ENCODE measurements at places on chromosomes 1 and 21.
A peak's percentile ranks its signal among the peaks of the same experiment; 100 is the strongest.

DNA sequence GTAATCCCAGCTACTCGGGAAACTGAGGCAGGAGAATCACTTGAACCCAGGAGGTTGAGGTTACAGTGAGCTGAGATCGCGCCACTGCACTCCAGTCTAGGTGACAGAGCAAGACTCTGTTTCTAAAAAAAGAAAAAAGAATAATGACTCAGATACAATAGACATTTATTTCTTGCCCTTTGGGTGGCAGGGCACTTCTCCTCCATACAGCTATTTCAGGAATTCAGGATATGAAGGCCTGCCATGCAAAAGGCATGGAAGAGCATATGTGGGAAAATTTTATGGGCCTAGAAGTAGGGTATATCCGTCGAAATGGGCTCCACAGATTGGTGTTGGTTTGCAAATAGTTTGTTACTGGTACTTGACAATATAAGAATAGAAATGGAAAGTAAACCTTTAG, 20.2 kb upstream of the POGZ start:
- no peak for DNase-seq

- DNase-seq: no peak
These were observed 994 bp downstream of the FAM229A start for GRCh38 chr1:32361308-32361673.

DNA sequence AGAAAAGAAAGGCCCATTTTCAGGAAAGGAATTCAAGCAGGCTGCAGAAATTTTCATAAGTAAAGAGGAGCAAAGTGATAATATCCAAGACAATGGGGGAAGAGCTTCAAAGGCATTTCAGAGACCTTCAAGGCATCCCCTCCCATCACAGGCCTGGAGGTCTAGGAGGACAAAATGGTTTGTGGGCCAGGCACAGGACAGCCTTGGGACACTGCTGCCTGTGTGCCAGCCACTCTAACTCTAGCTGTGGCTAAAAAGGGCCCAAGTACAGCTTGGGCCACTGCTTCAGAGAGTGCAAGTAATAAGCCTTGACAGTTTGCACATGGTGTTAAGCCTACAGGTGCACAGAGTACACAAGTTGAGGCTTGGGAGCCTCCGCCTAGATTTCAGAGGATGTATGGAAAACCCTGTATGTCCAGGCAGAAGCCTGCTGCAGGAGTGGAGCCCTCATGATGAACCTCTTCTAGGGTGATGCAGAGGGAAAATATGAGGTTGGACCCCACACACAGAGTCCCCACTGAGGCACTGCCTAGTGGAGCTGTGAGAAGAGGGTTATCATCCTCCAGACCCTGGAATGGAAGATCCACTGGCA, 51.8 kb upstream of the ZSWIM5 start:
- no peak for DNase-seq

DNA sequence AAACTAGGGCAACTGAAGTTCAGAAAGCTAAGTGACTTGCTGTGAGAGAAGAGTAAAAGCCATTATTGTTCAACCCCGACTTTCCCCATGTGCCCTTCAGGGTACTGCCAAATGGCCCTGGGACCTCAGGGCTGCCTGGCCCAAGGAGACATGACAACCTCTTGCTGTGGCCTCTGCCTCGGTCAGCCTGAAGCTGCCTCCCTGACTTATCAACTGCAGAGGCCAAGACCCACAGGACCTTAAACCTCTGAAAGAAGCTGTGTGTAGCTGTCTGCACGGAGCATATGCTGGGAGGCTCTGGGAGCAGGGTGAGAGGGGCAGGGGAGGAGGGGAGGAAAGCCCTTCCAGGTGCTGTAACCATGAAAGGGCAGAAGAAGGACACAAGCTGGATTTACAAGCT, 35.9 kb downstream of the HMGB4 start:
- DNase-seq: no peak

- no peak for DNase-seq
These were observed 99.5 kb downstream of the MAN1A2 start for GRCh38 chr1:117466761-117467160.

DNA sequence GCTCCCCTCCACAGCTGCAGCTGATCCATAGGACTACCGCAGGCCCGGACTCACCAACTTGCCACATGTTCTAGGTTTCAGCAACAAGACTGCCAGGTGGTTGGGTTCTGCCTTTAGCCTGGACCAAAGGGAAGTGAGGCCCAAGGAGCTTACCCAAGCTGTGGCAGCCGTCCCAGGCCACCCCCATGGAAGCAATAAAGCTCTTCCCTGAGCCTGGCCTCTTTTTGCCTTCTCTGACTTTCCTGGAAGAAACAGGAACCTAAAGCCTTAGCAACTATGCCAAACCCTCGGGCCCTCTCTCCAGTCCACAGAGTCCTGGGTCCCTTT, 2.7 kb upstream of the ARTN start:
- DNase-seq: no peak

DNA sequence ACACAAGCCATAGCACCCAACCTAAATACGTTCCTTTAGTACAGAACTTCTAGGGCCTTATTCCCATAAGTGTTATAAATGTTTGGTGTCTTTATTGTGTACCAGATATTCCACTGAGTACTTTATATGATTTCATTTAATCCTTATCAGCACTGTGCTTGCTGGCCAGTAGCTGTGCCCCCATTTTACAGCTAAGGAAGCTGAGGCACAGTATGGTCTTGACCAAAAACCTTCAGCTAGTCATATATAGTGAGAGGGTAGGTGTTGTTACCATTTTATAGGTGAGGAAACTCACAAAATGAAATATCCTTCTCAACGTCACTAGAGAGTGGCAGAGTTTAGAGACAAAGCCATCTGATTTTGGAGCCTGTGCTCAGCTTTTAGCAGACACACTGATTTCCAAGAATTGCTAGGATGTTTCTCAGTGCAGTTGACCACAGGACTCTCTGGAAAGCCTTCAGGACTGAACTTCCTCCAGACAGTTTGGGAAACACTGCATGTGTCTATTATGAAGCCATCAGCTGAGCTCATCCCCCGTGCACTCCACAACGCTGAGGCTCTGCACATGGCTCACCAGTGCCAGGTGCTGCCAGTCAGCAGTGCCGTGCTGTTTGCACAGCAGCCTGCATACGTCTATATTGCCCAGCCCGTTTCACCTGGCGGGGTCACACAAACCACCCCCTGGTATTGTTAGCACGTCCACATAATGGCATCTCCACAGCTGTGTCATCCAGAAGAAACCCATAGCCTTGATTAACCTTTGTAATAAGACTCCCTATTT, 15.4 kb downstream of the NPPA start:
- DNase-seq: no peak

DNA sequence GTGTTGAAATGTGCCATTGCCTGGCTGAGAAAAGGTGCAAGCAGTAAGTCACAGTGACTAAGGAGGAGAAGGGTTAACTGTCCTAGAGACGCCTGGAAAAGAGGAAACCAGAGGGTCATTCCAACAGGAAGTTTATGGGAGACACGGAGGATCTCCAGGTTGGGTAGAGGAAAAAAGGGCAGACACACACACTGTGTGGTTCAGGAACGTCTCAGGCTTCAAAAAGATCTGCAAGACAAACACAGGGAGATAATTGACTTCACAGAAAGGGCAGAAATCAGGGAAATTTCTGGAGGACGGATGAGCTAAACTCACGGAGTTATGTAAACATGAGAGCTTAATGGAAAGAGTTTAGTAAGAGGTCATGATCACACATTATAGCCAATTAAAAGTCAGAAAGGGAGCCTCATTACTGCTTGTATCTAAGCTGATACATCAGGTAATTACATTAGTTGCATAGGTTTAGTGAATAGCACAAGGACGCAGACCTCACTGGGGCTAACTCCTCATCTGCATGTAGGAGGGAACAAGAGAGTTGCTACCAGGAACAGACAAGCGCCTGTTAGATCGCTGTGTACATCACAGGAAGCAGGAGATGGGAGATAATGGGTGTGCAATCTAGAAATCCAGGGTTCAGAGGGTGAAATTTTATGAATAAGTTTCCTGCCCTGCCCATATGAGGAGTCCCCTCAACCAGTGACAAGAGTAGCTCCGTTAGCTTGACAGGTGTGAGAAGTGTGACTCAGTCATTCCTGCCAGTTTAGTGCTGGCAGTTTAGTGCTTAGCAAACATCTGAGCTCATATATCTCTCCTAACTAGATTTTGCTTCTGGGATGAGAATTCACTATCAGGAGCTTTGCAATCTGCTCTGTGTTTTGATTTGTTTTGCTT, 96.6 kb upstream of the TNR start:
- no peak for DNase-seq

DNA sequence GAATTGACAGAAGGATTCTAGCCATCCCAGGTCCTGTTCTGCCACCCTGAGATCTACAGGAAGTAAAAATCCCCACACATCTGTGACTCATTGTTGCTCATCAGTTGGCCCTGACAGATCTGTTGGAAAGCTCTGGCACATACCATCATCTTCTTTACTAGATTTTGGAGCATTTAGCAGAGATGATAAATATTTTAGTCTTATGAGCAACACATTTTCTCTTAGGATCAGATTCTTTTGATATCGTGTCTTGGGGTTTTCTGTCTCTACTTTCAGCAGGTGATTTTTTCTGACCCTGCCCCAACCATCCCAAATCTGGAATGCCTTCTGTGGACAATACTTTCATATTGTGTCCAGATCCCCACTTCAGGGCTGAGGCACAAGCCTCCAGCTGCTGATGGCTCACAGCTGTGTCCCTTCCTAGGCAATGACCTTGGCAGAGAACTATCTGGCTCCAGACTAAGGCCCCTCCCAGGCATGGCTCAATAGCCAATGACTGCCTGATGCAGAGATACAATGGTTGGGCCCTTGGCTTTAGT, 102.8 kb downstream of the GDAP2 start:
- peak; percentile 88 for DNase-seq

GRCh38 chr21:19475525-19475924, 1071.9 kb upstream of the TMPRSS15 start:
- DNase-seq: no peak

GRCh38 chr1:94901841-94902240, 25.1 kb downstream of the CNN3 start:
- no peak for DNase-seq

DNA sequence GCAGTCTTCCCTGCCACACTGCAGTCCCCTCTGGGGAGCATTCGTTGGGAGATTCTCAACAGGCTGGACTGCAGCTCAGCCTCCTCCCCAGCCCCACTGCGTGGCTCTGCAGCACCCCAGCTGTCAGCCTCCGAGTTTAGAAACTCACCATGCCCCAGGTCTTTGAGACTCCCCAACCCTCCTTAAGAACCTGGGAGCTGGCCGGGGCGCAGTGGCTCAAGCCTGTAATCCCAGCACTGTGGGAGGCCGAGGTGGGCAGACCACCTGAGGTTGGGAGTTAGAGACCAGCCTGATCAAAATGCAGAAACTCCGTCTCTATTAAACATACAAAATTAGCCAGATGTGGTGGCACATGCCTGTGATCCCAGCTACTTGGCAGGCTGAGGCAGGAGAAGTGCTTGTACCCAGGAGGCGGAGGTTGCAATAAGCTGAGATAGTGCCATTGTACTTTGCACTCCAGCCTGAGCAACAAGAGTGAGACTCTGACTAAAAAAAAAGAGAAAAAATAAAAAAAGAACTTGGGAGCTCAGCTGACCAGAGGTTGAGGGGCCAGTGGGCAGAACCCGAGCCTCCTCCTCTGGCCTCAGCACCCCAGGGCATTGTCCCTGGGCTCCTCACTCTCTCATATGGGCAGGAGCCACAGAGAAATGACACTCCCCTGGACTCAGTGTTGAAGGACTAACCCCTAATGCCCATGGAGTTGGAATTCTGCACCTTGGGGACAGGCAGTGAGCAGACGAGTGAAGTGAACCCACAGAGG, 5.6 kb downstream of the OLIG2 start:
- no peak for DNase-seq

DNA sequence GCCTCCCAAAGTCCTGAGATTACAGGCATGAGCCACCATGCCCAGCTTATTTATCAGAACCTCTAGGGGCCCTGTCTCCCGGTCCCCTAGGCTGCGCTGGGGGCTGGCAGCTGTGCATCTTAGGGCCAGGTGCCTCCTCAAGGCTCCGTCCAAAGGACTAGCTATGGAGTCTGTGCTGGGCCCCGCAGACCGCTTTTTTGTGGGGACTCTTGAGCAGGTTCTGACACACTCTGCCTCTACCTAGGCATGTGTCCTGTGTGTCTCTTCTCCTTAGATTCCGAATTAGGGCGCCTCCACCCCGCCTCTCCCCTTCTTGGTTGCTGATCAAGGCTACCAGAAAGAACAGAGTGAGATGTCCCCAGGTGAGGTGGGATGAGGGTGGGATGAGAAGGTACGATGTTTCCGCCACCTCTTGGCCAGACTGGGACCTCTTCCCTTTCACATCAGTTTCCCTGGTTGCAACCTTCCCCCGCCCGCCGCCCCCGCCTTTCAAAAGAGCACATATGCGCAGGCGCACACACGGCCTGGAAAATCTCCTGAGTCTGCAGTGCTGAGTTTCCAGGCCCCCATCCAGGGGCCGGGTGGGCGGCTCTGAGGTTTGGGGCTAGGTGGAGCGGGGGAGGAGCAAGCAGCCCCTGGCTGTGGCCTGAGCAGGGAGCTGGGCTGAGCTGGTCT, 5.0 kb upstream of the PTPN7 start:
- no peak for DNase-seq

- no peak for DNase-seq
These were observed 173.9 kb downstream of the LTN1 start for GRCh38 chr21:28818663-28819278.

GRCh38 chr1:215501496-215501895, 65.6 kb upstream of the KCTD3 start:
- DNase-seq: no peak

DNA sequence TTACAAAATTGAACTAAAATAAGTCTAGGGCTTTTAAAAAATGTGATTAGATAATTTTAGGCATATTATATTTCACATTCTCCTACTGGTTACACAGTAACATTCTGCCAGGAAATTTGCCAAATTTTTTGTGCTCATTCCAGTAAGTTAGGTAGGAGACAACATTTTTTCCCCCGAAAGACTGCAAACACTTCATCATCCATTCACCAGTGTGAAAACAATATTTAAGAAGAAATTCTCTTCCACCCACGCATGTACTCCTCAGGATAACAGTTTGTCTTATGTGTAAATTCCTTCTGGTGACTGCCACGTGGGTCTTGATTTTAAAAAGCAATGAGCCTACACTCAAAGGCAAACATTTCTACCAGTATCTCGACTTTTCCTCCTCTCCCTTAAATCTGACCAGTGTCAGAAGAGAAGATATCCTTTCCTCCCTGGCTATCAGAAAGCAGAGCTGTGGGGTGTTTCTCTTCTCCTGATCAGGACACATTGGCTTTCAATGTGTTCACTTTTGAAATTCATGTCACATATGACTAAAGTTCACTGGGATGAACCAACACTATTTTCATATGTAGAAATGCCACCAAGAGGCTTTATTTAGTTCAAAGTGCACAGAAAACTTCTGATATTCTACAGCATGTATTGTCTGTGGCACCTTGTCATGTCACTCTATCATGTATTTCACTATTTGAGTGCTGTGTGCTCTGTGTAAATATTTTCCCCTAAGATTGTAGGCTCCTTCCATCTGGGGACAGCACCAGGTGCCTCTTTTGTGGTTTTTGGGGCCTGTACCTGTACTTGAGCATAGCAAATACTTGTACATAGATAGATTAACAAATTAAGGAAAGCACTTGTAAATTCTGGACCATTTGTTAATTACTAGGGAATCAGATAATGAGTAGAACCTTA, 38.6 kb downstream of the LHX9 start:
- DNase-seq: peak; percentile 46
